Activated B cell treated with CpG ODN at 0.5 μM for 24 hours (primary cell): ENCODE measurements at places on chromosomes 11 and 22.

GRCh38 chr22:41367039-41367679 lies 14.6 kb upstream of the TEF start:
- no peak for DNase-seq

GRCh38 chr11:100808904-100809491 lies 121.9 kb downstream of the ARHGAP42 start:
- DNase-seq: no peak

- no peak for DNase-seq
Observed at GRCh38 chr22:32850591-32851517, 49.3 kb downstream of the TIMP3 start.

- DNase-seq: no peak
Observed at GRCh38 chr11:12216041-12216451, 105.7 kb downstream of the MICAL2 start.

- no peak for DNase-seq
Observed at GRCh38 chr22:46209262-46209661, 40.8 kb downstream of the CDPF1 start.

DNA sequence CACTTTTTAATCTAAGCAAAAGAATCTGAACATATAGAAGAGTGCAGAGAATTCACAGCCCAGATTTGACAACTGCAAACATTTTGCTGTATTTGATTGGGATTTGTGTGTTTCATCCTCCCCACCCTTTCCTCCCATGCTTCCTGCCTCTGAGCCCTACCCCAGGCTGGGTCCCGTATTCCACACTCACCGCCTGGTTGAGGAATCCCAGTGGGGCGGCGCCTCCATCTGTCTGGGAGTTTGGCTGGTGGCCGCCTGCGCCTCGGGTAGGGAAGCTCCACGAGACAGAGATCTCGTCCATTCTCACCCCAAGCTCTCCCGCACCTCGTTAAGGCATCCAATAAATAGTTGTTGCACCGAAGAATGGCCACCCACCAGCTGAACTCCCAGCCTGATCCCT lies 105.9 kb upstream of the SLC22A12 start:
- DNase-seq: no peak

- DNase-seq: peak; percentile 46
Observed at GRCh38 chr22:22745225-22746060, 101.0 kb downstream of the GGTLC2 start.

DNA sequence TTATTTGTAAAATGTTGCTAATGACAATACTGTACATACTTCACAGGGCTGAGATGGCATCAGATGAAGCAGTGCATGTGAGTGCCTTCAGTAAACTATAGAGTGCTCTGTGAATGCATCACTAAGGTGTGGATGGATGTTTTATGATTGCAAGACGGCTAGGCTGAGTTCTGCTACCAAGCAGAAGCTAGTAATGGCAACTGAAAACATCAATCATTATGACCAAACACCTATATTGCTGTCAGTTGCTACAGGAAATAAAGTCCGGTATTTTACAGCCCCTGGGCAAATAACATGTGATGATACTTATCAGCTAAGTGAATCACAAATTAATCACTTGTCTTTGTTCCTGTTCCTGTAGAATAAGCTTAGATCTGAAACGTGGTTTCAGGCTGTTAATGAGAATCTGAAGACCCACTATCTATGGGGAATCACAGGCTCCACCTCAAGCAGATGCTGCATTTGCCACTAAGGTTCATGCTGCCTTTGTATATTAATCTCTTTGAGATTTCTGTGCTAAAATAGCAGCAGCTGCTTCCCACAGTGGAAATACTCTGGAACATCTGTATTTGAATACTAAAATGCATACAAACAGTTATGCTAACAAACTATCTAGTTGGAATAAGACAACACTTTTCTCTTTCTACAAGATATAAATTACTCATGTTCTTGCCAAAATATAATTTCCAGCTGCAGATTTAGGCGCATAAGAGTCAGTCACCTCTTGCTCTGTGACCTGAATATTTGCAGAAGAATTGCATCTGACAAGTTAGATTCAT lies 254.0 kb upstream of the PITPNB start:
- no peak for DNase-seq

DNA sequence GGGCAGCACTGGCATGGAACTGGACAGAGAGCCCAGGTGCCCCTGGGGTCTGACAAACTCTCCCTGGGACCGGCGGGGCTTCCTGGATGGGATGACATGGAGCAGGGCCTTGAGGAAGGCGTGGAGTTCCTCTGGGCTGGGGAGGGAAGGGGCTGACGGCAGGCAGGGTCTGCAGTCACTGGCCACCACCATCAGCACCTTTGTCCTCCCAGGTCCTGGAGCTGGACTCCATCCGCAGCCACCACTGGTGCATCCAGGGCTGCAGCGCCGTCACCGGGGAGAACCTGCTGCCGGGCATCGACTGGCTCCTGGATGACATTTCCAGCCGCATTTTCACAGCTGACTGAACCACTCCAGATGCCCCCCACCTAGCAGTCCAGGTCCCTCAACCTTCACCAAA lies 5.7 kb upstream of the SNX15 start:
- no peak for DNase-seq

- no peak for DNase-seq
Observed at GRCh38 chr22:50082961-50083461, 2.2 kb downstream of the MLC1 start.

- DNase-seq: no peak
Observed at GRCh38 chr22:19917389-19918138, 24.0 kb upstream of the COMT start.

GRCh38 chr11:130677486-130678153 lies 229.2 kb downstream of the ADAMTS15 start:
- DNase-seq: no peak

DNA sequence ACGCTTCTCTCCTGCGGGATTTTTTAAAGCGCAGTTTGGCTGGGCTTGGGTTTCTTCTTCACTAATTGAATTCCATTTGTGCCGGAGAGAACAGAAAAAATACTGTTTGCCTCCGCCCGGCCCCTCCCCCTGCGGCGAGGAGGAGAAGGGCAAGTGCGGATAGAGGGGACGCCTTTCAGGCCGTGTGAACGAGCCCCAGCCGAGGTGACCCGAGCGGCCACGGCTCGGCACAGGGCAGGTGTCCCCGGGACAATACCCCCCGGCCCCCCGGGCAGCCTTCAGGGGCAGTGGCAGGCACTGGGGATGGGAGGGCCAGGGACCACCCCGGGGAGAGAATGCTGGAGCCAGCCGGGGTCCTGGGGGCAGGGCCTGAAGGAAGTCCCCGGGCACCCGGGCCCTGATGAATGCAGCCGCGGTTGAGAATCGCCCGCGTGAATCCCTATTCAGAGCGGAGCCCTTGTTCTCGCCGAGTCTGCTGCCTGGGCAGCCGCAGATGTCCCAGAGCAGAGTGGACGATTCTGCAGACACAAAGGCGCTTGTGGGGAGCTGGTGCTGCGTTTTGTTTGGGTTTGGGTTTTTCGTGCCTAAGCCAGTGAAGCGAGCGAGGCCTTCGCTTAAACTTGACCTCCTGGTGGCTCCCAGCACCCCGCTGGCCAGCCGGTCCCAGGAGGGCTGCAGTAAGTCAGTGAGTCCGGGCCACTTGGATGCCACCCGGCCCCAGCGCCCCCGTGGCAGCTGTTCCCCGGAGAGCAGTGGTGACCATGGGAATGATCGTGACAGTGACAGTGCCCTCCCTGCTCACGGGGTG lies 96.0 kb downstream of the WNT7B start:
- DNase-seq: no peak

GRCh38 chr11:71251151-71251721 lies 1.1 kb downstream of the SHANK2 start:
- DNase-seq: no peak

GRCh38 chr22:36982136-36982535 lies 37.1 kb downstream of the TST start:
- no peak for DNase-seq

DNA sequence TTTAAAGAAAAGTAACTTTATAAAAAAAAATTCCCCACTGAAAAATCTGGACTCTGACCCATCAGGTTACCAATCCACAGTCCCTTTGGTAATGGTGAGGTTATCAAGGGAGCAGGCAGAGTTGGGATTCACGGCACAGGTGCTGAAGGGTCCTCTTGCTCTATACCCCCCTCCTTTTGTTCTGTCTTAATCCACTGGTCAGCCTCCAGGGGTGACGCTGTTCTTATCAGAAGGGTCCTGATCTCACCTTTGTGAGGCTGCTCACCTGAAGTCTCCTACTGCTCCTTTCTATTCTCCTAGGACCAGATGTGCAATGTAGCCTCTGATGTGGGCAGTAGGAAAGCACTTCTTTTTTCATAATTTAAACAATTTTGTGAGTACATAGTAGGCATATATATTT lies 80.6 kb upstream of the E2F8 start:
- no peak for DNase-seq

DNA sequence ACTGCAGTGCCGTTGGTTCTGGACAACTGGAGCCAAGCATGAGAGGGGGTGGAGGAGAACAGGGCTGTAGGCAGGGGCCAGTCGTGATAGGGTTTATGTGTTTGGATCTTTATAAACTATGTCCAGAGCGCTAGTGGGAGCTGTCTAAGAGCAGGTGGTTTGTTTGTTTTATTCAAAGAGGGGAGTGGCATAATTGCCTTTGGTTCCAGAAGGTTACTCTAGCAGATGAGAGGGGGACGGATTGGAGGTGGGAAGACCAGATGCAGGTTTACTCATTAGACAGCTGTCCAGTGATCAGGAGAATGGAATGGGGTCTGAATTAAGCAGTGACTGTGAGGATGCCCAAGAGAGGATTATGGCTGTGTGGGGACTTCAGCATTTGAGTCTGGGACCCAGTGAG lies 109.3 kb upstream of the TBCEL start:
- DNase-seq: no peak

- DNase-seq: no peak
Observed at GRCh38 chr11:60477035-60477445, 15.5 kb upstream of the MS4A12 start.

DNA sequence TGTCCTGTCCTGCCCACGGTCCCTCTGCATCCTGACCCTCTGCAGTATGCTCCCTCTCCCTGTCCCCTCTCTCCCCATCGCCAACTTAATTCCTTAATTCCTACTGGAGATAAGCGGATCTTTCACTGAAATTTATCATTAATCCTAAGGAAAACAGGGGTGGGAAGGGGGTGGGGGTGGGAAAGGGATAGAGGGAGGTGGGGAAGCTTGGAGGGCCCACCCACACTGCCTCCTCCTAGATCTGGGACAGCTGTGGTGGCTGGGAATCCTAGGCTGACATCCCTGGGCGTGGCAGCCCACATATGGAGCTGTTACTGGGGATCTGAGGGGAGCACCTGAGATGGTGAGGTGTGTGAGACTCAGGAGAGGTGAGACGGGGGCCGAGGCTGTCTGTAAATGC lies 14.4 kb downstream of the NECTIN1 start:
- no peak for DNase-seq

DNA sequence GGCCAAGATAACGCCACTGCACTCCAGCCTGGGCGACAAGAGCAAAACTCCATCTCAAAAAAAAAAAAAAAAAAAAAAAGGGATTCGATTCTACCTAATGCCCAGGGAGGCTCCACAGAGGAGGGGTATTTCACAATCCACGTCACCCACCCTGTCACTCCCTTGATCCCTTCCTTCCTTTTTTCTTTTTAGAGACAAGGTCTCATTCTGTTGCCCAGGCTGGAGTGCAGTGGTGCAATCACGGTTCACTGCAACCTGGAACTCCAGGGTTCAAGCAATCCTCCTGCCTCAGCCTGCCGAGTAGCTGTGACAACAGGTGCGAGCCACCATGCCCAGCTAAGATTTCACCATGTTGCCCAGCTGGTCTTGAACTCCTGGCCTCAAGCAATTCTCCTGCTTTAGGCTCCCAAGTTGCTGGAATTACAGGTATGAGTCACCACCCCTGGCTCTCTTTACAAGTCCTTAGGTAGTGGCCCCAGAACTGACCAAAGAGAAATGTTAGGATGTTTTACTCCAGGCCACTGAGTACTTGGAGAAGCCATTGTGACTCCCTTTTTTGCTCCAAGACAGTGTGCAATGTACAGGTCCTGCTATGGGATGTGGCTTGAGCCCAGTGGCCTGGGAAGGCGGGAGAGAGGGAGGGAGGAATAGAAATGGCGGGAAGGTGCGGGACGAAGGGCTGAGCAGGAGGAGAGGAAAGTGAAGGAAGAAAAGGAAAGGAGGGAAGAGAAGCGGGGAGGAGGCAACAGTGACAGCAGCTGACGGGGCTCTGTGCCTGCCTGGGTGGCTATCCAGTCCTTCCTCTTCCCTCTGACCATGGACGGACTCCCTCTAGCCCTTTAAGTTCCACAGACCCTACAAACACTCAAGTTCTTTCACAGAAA lies 11.8 kb upstream of the FXYD2 start:
- DNase-seq: no peak

DNA sequence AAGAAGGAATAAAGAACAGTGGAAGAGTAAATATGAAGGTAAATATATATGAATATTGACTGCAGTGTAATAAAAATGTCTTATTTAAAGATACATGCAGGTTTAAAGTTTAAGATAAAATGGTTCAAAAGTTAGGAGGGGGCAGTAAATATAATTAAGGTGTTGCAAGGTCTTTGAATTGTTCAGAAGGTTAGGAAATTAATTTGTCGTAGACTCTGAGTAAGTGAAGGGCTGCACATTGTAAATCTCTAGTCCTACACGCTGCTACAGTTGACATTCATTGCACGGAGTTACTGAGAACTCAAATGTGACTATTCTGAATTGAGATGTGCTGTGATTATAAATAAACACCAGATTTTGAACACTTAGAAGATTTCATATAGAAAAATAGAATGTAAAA lies 69.8 kb upstream of the PRODH start:
- no peak for DNase-seq

DNA sequence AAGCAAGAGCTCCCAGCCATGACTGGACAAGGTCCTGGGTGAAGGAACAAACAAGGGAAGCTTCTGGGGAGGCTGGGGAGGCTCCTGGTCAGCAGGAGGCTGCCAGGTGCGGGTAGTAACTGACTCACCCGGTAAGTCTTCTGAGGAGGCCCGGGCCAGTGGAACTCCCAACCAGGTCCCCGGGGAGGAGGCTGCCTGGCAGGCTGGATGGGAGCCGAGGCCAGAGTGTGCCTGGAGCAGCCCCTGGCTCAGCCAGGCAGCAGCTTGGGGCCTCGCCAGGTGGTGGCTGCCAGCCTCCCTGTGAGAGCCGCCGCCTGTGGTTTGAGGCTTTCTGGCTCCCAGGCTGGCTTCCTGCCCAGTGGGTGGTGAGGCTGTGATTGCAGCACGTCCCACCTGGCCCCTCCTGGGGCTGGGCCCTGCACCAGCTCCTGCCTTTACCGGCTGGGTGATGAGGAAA lies 46.2 kb downstream of the IGF2 start:
- no peak for DNase-seq

- DNase-seq: no peak
Observed at GRCh38 chr11:95884376-95884775, 39.5 kb downstream of the MTMR2 start.
